Left lobe of liver (tissue), 2 donors: ENCODE measurements at places on chromosomes 13 and 19. TPM values are rescaled to one million over a fixed set of nuclear protein-coding genes. Genes with fewer than 3 reads are reported as not detected.
A peak's percentile ranks its signal among the peaks of the same experiment; 100 is the strongest.

The PSG5 gene
- not detected for total RNA-seq

The ERICH4 gene
- not detected for total RNA-seq

The TPTE2 gene
- not detected for total RNA-seq

The CYP2A6 gene
- 2,152 TPM for total RNA-seq

DNA sequence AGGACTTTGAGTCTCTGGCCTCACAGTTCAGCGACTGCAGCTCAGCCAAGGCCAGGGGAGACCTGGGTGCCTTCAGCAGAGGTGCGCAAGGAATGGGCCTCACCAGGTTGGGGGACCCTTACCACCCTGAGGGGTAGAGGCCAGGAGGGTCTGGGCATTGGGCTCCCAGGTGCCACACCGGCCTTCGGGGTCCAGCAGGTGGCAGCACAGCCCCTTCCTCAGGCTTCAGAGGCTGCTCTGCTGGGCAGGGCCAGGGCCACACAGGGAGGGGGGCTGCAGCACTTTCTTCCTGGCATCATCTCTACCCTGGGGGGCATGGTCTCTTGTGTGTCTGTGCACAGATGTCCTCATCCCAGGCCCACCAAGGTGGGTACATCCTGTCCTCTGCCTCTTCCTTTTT is 12.9 kb downstream of the PIN1 start:
- DNase-seq = no peak

DNA sequence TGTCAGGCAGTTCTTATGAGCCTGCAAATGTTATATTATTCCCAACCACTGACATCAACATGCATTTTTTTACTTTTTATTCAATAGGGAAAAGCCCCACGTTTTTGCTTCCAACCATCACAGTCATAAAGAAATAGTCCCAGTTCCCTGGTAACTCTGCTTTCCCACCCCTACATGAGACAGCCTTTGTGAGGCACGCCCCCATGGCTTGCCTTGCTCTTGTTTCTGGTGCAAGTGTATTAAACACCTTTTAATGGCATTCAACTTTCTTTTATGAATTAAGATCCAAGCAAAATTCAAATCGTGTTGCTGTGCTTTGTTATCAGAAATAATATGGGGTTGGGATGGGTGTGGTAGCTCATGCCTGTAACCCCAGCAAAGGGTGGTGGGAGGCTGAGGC is 54.2 kb upstream of the ZNF429 start:
- DNase-seq = no peak

DNA sequence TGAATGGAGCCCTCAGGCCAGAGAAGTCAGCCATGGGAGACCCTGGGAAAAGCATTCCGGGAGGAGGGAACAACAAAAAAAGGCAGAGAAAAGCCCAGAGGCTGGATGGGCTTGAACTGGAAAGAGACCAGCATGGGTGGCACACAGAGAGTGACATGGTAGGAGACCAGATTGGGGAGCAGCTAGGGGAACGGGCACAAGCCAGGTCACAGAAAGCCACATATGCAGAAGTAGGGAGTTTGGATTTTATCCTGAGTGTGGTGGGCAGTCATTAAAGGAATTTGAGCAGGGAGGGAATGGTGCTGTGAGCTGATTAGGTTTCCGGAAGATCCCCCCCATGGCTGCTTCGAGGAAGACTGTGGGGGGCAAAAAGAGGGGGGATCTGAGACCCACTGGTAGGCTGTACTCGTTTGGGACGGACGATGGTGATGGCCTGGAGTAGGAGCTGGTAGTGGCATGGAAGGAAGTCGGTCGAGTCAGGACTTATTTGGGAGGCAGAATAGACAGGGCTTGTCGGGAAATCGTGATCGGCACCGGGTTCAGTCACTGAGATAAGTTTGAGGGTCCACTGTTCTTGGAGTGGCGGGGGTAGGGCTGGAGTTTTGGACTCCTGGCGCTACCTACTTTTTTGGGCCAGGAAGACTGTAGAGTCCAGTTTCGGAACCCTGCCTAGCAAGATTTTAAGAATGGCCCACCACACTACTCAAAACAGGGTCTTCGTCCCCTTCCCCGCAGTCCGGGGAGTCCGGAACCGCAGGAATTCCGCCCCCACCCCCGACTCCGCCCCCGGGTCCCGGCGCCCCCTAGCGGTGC is 949 bp downstream of the SERTAD1 start:
- no peak for DNase-seq

DNA sequence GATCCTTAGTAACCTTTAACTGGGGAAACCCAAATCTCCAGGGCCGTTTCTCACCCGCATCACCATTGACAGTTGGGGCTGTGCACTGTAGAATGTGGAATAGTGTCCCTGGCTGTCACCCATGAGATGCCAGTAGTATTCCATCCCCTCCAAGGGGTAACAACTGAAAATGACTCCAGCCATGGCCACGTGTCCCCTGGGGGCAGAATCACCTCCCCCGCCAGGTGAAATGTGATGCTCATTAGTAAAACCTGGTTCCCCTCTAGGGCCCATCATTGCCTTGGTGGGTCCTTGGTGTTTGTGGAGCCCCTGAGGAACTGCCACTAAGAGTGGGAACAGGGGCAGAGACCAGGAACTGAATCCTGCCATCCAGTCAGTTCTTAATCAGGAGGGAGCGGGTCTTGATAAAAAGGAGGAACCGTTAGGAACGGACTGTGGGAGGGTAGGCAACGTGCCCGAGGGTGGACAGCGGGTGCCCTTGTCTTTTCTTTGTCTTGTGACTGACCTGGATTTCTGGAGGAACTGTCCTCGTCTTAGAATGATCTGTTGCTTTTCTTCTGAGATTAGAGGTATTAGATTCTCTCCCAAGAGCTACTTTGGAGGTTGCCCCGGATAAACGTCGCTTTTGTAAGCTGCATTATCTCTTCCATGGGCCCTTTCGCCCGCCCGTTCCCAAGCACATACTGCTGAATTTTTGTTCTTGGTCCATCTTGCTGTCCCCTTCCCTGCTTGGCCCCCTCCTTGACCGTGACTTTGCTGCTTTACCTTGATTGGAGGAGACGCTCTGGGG is 3.5 kb downstream of the MYO9B start:
- DNase-seq = no peak

- no peak for DNase-seq
Observed at GRCh38 chr13:30561511-30561910, 56.2 kb upstream of the USPL1 start.

DNA sequence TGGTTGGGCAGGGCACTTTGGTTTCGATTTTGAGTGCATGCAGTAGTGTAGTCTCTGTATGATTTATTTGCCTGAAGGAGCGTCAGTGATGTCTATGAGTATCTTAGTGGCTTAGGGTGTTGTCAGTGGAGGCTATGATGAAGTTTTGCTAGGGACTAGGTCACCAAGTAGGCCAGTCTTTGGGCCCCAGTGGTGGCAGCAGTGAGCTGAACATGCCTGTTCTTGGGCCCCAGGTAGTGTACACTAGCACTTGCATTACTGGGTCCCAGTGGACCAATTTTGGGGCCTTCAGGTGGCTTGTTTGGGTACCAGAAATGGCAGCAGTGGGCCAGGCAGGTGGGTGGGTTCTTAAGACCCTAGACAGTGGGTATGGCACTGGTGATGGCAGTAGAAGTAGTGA is 598.7 kb upstream of the SPRY2 start:
- no peak for DNase-seq

DNA sequence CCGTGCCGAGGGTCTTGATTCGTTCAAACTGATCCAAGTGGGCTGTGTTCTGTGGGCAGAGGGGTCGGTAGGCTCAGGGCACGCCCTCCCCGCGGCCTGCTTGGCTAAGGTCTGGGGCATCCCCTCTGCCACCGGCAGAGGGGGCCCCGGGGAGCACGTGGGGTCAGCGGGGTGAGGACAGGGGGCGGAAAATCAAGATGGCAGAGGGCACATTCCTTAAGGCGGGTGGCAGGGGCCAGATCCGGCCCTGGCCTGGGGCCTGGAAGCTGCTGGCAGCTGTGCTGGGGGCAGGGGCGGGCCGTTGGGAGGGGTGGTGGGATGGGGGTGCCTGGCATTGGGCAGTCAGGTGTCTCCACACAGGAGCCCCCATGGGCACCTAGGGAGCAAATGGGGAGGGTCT is 10.7 kb downstream of the PRKACA start:
- no peak for DNase-seq

DNA sequence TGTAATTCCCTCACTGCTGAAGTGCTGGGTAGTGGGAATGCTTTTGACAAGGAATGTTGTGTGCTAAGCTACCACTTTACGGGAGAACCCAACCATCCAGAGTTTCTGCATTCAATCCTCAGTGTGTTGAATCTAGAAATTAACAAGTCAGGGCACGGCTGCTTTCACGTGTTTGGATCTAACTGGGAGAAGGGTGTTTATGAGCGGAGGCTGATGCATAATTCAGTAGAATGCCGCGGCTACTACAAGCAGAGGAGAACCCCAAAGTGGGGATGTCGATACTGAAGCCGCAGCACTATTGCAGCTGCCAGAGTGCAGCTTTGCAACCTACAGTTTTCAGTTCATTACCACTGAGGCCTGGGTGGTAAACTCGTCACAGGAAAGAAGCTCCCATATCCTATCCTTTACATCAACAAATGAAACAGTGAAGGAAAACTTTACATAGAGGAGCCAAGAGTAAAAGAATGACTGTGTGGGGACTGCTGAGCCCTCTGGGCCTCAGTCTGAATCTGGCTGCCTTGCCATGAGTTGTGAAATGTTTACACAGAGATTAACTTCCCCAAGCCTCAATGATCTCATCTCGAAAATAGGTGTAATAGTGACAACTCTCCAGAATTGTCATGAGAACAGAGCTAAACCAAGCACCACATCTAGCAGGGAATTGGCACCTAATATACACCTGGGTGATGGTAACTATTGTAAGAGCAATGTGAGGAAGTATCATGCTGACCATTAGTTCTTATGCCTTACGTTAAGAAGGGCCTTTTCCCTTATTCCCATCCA is 531.7 kb downstream of the MYO16 start:
- no peak for DNase-seq

DNA sequence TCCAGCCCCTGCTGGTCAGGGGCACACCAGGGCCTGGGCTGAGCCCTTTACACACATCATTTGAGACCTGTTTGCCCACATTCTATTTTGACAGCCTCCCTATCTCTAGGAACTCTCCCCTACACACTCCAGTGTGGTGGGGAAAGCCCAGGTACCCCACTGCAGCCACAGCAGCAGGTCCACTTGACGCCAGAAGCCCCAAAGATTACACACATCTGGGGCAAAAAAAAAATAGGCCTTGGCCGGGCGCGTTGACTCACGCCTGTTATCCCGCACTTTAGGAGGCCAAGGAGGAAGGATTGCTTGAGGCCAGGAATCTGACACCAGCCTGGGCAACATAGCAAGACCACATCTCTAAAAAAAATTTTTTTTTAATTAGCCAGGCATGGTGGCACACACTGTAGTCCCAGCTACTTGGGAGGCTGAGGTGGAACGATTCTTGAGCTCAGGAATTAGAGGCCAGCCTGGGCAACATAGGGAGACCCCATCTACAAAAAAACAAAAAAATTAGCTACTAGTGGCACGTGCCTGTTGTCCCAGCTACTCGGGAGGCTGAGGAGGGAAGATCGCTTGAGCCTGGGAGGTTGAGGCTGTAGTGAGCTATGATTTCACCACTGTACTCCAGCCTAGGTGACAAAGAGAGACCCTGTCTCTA is 18.0 kb upstream of the CD22 start:
- DNase-seq = no peak

DNA sequence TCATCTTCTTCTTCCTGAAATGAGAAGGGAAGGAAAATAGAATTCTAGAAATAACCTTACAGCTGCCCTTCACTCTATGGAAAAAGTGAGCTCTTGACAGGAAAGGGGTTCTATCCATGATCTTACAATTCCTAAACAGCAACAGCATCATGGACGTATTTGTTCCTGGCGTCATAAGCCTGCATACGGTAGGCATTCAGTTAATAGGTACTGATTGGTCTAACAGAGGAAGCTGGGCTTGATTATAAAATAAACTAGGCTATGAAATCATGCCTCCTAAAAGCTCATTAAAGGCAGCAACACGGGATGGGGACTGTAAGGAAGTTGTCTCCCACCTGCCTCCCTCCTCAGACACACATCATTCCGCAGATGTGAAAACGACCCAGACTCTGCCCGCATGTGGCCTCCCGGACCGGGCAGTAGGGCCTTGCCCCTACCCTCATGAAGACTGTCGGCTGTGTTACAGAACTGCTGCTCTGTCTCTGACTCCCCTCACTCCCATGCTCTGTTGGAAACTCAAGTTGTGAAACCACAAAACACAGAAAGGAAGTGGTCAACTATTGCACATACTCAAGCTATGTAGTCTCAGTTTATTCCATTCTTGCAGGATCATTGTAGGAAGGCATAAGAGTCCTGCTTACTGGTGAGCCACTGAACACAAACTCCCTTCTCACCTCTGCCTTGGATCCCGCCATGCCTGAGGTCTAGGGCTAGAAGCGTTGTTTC is 129.8 kb downstream of the DLEU7 start:
- no peak for DNase-seq

- DNase-seq = no peak
Observed at GRCh38 chr19:40265055-40265762, 19.9 kb downstream of the AKT2 start.

GRCh38 chr13:93227878-93228642 is 1.5 kb downstream of the GPC6 start:
- DNase-seq = peak; percentile 72

GRCh38 chr13:103000157-103000556 is 66.1 kb downstream of the SLC10A2 start:
- DNase-seq = no peak

- no peak for DNase-seq
Observed at GRCh38 chr19:7705387-7706187, 3.7 kb upstream of the FCER2 start.

DNA sequence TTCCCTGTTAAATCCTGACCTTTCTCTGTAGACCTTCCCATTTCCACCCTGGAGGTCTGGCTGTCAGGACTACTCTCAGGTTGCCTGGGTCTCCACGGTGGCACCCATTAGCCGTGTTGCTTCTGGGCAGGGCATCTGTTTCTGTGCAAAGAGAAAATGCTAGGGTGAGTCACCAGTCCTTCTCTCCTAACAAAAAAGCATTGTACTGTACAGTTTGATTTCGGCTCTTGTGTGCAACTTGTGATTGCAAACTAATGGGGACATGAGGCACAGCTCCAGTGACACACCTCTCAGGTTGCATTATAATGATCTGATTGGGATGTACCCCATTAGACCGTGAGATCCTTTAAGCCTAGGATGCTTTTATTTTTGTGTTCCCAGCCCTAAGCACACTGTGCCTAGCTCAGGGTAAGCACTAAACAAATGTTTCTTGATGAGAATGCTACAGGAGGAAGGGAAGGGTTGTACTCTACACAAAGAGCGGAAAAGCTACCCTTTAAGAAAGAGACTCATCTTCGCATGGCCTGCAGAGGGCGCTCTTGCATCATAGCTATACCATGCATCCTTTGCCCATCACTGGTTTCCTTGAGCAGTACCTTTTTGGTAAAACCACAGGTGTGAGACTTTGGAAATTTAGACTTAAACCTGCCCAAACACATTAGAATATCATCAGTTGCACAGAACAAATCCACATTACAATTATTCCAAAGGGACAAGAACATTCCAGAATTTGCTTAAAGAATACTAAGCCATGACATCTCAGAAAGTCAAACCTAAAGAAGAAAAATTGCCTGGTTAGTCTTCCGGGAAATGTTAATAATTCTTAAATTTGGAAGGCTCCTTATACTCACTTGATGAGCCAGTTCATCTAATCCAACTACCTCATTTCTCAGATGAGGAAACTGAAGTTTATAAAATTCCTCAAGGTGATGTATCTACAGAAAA is 20.3 kb upstream of the TRIM13 start:
- DNase-seq = peak; percentile 68
